Amniotic epithelial cell (primary cell): ENCODE measurements at places on chromosomes 1 and 21.

DNA sequence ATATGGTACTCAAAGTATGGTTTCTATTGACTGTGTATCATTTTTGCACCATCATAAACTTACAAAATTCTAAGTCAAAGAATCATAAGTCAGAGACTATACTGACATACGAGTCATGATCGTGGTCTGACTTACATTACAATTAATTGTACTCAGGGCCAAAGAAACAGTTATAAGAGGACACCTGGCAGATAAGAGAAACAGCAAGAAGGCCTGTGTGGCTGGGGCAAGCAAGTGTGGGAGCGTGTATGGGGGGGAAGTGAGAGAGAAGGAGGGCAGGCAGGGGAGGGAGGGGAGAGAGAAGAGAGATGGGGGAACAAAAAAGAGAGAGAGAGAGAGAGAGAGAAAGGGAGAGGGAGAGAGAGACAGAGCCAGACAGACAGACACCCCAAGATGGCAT lies 70.9 kb downstream of the RERE start:
- peak; percentile 60 for DNase-seq

- DNase-seq, result peak; percentile 96
Measured at GRCh38 chr1:231828182-231828920, 201.8 kb downstream of the DISC1 start.

- DNase-seq, result peak; percentile 82
Measured at GRCh38 chr1:198258491-198258890, 101.7 kb downstream of the NEK7 start.

GRCh38 chr21:16534408-16535101 lies 804.8 kb downstream of the USP25 start:
- peak; percentile 61 for DNase-seq

DNA sequence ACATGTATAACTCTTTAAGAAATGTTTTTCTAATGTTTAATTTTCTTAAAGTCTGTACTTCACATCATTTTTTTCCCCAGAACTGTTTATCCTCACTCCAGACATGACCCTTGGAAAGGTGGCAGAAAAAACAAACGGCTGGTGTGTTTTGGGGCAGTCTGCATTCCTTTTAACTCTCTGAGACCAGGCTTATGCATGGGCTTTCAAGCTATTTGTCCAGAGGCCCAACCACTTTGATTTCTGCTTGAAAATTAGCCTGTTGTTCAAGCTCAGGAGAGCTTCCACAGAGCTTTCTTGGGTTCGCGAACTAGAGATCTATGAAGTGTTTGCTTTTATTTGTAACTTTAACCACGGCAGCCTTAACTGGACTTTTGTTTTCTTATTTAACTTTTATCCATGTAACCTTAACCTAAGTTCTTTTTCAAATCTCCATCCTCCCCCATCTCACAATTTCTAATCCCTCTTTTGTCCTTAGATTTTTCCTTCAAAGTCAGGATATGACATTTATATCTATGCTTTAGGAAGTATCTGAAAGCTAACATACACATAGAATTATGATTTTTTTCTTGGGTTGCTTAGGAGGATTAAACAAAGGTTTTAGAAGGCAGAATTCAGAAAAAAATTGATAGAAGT lies 111.8 kb downstream of the FGGY start:
- peak; percentile 43 for DNase-seq

- no peak for DNase-seq
Measured at GRCh38 chr1:17643861-17644703, 104.6 kb downstream of the ARHGEF10L start.

DNA sequence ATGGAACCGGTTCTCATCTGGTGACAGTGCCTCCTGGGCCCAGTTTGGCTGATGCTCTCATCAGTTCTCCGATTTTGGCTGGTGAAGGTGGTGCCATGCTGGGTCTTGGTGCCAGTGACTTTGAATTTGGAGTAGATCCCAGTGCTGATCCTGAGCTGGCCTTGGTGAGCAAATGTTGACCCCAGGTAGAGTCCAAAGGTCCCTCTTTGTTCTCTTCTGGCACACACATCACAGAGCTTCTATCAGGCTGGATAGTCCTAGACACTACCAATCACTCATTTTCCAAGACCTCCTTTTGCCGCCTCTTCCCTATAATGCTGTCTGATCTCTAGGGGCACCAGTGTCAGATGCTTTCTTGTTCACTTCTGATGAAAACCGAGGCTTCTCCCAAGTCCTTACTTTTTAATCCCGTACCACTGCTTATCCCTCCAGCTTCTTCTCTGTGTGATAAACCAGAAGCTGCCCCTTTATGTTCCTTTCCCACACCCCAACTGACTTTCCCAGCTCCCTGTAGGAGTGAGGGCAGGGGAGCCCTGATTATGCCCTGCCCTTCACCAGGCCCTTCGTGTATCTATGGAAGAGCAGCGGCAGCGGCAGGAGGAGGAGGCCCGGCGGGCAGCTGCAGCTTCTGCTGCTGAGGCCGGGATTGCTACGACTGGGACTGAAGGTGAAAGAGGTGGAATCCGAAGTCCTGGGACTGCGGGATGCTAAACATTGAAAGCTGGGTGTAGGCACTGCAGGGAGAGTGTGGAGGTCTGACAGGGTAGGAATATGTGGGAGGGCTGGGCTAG lies 11.1 kb downstream of the PSMD4 start:
- DNase-seq, result no peak

DNA sequence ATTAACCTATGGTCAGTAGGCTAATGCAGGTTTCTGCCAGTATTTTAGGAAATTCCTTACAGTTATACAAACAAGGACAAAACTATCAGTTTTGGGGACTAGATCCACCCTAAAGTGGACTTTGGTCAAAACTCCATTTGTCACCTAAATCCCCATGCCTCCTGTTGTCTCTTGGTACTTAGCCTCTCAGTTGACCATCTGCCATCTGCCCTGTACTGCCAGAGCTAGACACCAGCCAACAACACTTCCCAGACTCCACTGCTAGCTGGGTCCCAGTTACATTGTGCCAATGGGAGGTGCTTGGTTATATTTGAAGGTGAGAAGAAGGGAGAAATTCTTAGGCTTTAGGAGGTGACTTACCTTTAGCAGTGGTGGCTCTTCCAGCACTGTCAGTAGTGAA lies 17.0 kb upstream of the BSDC1 start:
- DNase-seq, result no peak

DNA sequence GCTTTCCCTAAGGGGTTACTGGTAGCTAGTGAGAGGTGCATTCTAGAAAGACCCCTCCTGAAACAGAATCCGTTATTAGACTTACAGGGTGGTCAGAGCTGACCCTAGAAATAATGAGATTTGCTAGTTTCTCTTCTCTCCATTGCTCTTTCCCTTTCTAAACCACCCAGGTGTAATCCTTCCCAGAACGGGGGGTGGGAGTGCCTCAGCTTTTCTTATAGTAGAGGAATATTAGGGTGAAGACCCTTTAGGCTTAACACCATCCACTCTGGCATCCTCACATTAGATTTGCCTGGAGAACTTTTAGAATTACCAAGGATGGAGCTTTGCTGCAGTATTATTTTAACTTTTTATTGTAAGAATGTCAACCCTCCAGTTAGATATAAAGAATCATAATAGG lies 49.4 kb downstream of the CAPN9 start:
- no peak for DNase-seq

- peak; percentile 74 for DNase-seq
Measured at GRCh38 chr1:162690672-162691434, 58.6 kb downstream of the DDR2 start.

DNA sequence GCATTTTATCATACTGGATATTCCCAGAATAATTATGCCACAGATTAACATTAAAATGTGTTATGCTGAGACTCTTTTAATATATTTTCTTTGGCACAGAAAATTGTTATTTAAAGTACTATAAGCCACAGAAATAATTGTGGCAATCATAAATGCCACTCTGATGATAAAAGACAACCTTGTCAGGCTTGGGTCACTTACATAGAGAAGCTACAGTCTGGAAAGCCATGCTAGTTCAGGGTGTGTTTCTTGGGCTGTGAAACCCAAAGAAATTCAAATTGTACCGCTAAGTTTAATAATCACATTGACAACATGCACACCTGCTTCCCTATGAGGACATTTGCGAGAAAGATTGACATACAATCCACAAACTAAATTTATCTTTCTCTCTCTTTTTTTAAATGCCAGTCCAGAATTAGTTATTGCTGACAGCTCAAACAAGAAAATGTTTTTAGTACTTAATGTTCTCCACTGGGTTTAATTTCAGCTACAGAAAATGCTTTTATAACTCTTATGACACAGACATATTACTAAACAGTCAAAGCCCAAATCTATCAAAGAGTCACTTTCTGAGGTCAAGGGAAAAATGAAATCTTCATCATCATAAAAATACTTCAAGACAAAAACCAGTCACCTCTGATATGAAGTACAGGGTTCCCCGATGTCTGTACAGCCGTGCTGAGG lies 38.7 kb downstream of the TTC13 start:
- no peak for DNase-seq

- no peak for DNase-seq
Measured at GRCh38 chr1:23567996-23568607, 8.8 kb upstream of the ID3 start.
